ENCODE measurements at places on chromosomes 11 and 22.

DNA sequence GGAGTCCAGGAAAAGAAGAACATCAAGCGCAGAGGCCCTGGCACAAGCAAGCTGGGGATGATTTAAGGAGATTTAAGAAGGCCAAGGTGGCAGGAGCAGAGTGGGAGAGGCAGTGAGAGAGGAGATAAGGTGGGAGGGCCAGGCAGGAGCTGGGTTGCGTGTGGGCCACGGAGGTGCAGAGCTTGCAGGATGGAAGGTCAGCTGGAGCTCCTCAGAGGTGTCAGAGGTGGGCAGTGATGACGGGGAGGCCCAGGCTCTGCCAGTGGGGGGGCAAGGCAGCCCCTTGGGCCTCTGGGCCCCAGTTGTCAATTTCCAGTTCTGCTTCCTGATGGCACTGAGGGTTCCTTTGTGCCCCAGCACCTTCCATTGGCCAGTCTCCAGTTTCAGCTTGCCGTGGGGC, 6.5 kb downstream of the FRMD8 start:
- no peak for DNase-seq

- DNase-seq: peak; percentile 83
These were observed at the start of gene FAM181B for GRCh38 chr11:82733444-82734119. Gene FAM181B, minus strand, starts transcription at chr11:82733864. Its CDS starts 135 bp downstream, at chr11:82733729.

DNA sequence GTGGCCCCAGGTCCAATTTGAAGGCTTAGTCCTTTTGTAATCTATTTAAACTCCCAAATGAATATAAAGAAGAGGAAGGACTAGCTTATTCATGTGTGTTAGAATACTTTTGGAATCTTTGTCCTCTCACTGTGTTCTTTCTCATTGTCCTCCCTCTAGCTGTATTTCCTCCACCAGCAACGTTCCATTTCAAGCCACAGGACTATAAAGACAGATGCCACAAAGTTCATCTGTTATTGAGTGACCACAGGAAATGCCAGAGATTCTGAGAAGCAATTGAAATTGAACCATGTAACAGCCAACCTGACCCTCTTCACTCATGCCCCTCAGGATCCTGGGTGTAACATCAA, 336.6 kb upstream of the API5 start:
- no peak for DNase-seq

GRCh38 chr11:45662665-45663485, 2.5 kb downstream of the CHST1 start:
- peak; percentile 54 for DNase-seq

DNA sequence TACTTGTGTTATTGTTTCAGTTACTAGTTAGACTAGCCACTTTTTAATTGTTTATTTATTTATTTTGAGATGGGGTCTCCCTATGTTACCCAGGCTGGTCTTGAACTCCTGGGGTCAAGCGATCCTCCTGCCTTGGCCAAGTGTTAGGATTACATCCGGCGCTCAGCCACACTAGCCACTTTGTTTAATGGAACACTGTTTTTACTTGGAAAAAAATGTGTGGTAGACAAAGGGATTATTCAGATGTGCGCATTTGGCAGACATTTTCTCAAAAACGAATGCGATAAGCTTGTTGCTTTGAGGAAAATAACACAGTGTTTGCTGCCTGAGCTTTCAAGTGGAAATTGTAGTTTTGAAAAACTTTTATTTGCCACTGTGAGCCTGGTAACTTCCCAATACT, 51.0 kb downstream of the CTNND1 start:
- DNase-seq: no peak

DNA sequence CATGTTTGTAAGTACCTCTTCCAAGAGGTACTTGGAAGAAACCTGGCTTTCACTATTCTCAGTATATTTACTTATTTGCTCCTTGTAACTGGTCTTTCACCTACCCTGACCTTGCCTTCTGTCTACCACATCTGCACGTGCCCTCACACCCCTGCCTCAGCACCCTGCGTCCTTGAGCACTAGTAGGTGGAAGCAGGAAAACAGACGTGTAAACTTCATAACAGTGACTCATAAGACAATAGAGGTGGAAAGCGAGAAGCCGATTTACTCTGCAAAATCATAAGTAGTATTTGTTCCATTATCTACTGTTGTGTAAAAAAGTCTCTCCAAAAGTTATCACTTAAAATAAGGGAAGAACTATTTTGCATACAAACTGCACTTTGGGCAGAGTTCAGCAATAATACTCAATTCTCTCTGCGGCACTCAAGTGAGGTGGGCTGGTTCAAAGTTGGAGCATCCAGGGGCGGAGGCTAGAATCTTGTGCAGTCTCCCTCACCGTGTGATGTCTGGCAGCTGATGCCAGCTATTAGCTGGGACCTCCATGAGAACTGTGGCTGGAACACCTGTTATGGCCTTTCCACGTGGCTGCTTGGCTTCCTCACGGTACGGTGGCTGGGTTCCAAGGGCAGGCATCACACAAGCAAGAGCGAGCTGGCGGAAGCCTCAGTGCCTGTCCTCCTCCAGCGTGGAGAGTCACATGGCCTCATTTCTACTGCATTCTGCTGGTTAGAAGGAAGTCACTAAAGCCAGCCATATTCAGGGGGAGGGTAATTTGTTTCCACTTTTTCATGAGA, 30.4 kb downstream of the PACS1 start:
- peak; percentile 12 for DNase-seq

DNA sequence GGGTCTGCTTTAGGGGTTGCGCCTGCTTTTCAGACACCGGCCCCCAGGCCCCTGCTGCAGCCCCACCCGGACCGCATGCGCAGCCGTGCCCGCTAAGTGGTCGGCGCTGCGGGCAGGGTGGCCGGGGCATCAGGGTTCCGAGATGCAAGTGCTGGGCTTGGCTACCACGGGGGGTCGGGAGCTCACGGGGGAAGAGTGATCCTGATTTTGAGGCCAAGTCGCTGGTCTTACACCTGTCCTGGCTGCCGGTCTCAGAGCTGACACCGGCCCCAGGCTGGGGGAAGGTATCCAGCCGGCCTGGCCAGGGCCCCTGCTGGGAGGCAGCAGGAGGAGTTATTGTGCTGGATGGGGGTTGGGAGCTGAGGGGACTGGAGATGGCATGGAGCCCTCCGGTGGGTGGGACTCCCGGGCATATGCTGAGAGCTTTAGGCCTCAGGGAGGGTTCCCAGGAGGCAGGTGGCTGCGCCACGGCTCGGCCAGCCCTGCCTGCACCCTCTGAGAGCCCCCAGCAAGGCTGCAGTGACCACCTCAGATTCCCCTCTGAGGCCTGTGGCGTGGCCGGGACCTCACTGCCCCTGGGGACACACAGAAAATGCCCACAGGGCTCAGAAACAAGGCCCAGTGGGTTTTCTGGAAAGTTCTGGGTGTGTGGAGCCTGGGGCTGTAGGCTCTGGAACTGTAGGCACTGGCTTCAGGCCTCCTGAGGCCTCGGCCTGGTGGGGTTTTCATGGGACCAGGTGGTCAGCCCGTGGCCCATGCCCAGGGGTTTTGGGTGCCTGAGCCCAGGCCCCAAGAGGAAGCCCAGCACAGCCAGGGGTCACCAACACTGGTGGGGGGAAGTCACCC, 4.4 kb upstream of the MUC5AC start:
- no peak for DNase-seq

GRCh38 chr22:34917239-34917638, 148.7 kb upstream of the ISX start:
- no peak for DNase-seq

DNA sequence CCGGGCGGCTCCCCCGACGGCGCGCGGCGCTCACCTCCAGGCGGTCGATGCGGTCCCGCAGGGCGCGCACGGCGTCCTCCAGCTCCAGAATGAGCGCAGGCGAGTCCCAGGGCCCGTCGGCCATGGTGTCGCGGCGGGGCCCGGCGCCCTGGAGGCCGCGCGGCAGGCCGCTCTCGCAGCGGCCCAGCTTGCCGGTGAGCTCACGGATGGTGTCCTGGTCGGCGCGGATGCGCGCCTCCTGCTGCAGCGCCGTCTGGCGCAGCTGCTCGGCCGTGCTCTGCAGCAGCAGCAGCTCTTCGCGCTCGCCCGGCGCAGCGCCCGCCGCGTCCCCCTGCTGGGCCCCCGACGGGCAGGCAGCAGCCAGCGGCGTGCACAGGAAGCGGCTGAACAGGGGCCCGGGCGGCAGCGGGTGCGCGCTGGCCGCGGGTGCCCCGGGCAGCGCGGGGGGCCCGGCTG, 599 bp downstream of the NPTXR start:
- peak; percentile 29 for DNase-seq

DNA sequence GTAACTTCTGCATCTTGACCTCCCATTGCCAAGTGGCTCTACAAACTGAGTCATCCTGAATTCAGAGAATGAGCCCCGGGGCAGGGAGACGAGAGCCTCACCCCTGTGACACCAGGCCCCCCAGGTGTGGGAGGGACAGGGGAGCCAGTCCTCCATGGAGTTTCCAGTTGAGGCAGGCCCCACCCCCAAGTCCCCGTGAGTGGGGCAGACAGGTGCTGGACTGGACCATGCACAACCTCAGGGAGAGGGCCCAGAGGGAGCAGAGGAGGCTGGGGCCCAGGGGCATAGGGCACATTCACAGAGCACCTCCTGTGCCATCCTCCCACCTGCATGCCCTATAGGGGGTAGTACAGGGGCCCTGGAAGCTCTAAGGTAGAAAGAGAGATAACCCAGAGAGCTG, 180.8 kb downstream of the BRD1 start:
- DNase-seq: no peak

- DNase-seq: no peak
These were observed 223.6 kb downstream of the SWAP70 start for GRCh38 chr11:9887472-9887871.

DNA sequence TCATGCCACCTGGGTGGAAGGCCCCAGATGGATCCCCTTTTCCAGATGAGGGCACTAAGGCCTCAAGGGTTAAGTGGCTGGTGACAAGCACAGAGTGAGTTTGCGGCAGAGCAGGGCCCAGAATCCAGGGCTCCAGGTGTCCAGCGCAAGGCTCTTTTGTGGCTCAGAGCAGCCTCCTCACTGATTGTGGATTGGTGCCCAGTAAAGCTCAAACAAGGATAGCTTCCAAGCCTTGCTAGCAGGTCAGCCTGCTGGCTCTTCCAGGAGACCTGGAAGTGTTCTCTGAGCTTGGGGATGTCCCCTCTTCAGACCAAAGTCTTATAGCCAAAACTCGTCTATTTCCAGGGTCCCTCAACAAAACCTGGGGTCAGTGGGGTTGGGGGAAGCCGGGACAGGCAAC, 167.6 kb upstream of the SYT13 start:
- DNase-seq: no peak

GRCh38 chr11:6402561-6402981, 12.3 kb downstream of the SMPD1 start:
- no peak for DNase-seq

GRCh38 chr11:129695571-129696308, 119.9 kb upstream of the TMEM45B start:
- peak; percentile 23 for DNase-seq

DNA sequence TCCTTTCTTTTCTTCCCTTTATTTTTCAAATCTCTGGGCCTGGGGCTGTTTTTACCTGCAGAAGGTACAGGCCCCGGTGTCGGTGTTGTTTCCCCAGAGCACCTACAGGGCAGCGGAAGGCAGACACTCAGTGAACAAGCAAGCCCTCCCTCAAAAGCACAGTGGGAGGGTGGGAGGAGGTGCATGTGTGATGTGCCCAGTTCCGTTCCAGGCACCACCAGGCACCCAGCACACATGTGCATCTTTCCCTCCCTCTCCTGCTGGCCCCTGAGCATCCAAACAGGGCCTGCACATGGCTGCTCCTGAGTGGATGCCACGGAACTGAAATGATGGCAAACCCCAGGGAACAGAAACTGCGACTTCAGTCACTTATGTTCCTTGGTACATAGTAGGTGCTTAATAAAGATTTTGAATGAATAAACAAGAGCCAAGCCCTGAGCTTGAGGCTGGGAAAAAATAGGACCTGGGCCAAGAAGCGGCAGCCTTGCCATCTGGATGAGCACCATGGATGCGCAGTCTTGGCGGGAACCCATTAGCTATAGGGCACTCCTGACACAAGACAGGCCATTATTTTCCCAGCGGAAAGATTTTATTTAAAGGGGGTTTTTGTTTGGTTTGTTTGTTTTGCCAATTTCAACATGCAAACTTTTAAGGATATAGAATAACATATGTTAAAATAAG, 47.8 kb downstream of the ARRB1 start:
- DNase-seq: no peak

GRCh38 chr11:12472401-12473005, 95.1 kb downstream of the PARVA start:
- peak; percentile 51 for DNase-seq

GRCh38 chr22:42932857-42933484, 75.9 kb upstream of the ARFGAP3 start:
- DNase-seq: no peak

GRCh38 chr22:26707090-26707489, 49.7 kb downstream of the MIAT start:
- no peak for DNase-seq

DNA sequence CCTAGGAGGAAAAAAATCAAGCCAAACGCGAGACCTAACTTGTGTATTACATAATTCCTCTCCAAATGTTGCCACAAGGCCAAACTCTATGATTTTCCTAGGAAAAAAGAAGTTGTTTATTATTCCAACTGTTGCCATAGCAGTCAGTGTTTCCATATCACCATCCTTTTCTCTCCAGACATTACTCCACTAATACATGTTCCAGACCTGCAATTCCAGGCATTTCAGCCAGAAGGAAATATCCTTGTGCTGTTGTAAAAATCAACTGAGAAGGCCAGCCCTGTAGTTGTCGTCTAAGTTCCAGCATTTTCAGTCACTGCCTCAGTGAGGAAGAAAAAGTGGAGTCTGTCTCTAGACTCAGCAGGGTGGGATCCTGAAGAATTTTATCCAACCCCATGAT, 33.1 kb upstream of the PAMR1 start:
- no peak for DNase-seq

- no peak for DNase-seq
These were observed 284 bp downstream of the CCS start for GRCh38 chr11:66593303-66593635.

Measured in HAP-1 (cell line).